ENCODE measurements at places on chromosomes 2 and 18. TPM values are rescaled to one million over a fixed set of nuclear protein-coding genes. Genes with fewer than 3 reads are reported as not detected.

Gene ASB18
- polyA plus RNA-seq = 6.3 TPM

Gene NEU2
- polyA plus RNA-seq = not detected

- no peak for DNase-seq
Measured at GRCh38 chr2:152367547-152368390, 32.8 kb downstream of the FMNL2 start.

- DNase-seq = no peak
Measured at GRCh38 chr2:71887196-71887595, 260.5 kb downstream of the CYP26B1 start.

DNA sequence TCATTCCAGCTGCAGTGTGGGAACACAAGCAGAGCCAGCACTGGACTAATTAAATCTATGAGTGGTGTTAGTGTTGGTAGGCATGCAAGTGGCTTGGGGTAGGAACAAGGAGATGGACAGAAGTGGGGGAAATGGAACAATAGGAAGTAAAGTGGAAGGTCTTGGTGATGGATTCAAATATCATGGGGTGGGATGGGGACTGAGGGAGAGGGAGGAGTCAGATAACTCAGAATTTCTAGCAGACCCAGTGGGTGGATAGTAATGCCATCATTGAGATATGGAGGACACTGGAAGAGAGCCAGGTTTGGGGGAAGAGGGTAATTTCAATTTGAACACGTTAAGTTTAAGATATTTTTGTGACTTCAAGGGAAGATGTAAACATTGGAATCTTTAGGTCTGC is 2.9 kb upstream of the LNPK start:
- no peak for DNase-seq

- DNase-seq = no peak
Measured at GRCh38 chr2:134679745-134680144, 39.1 kb downstream of the TMEM163 start.

Gene MGAT5
- 19.2 TPM for polyA plus RNA-seq

DNA sequence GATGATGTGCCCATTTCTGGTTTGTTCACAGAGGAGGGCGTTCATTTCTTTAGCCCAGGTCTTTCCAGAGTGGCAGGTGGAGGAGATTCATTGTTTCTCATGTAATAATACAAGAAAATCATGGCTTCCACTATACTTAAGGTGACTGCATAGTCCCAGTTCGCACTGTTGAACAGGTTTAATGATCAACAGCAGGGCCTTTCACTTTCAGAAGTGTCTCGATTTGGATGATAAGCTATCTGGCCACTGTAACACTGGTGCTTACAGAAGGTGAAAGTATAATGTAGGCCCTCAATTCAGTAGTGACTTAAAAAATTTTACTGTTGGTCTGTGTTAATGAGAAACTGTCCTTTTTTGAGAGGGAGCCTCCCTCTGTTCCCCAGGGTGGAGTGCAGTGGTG is 1.4 kb downstream of the RMC1 start:
- DNase-seq = no peak

Gene RAB6C
- polyA plus RNA-seq = 0.32 TPM

DNA sequence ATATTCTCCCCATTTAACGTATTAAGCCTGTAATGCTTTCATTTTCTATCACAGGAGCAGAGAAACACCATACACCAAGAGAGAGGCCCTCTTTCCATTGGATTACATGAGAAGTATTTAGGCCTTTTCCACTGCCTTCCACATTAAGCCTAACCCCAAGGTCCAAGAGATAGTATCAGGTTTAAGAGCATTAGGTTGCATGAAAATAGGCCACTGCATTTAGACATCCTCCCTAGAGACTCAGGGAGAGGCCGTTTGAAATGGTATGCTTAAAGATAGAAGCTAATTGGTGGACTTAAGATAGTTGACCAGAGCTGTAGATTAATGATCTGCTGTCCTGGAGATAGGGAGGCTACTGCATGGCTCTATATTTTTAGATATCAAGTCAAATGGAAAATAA is 128.5 kb upstream of the PTPRM start:
- no peak for DNase-seq

DNA sequence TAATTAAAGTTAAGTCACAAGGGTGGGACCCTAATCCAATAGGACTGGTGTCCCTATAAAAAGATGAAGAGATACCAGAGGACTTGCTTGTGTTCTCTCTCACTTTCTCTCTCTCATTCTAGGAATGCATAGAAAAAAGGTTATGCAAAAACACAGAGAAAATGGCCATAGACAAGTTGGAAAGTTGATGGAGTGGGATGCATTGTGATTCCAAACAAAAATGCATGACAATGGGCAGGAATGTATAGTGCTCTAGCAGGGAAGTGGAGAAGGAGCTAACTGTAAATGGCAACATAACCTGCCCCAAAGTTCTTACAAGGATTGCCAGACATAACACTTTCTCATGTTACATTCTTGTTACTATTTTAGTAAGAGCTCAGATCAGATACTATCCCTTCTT is 301.6 kb upstream of the LRATD1 start:
- no peak for DNase-seq

Gene RIT2
- polyA plus RNA-seq = not detected

GRCh38 chr18:36850527-36851201 is 21.7 kb downstream of the KIAA1328 start:
- no peak for DNase-seq

Gene ABCG5
- not detected for polyA plus RNA-seq

DNA sequence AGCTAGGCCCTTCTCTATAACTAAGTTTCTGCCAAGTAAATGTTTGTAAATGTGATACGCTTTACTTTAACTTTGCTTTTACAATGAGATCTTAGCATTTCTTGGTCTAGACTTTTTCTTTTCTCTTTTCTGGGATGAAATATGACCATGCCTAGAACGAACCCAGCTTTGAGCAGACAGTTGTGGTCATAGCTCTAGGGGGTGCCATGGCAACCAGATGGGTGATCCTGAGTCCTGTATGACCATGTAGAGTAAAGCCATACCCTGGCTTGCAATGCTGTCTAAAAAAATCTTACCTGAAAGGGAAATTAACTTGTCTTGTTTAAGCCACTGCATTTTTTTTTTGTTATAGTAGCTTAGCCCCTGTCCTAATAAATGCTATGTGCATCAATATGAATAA is 956.3 kb downstream of the SLC4A3 start:
- no peak for DNase-seq

Gene NLRC4
- polyA plus RNA-seq = 1.2 TPM

DNA sequence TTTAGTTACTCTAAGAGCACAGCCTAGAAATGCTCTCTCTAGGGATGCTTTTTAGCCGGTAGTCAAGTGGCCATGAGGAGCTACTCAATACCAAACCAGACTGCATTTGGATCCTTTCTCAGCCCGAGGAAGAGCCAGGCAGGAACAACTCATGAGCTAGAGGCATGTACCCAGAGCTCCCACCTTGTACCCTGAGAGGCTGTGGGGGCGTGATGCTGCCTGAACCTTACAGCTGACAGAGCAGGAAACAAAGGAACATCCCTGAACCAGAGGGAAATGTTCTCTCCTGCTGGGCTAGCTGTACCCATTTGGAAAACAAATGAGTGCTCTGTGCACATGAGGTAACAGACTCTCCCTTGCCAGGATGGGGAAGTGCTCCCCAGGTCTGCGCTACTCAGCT is 131.6 kb downstream of the OSR1 start:
- DNase-seq = no peak

Gene OTOF
- polyA plus RNA-seq = 11.3 TPM

DNA sequence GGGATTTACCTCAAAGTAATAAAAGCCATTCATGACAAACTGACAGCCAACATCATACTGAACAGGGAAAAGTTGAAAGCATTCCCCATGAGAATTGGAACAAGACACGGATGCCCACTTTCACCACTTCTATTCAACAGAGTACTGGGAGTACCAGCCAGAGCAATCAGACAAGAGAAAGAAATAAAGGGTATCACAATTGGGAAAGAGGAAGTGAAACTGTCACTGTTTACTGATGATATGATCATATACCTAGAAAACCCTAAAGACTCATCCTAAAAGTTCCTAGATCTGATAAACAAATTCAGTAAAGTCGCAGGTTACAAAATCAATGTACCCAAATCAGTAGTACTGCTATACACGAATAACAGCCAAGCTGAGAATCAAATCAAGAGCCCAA is 17.2 kb upstream of the ASB18 start:
- DNase-seq = no peak

- peak; percentile 51 for DNase-seq
Measured at GRCh38 chr18:59769129-59769865, 72.1 kb upstream of the CCBE1 start.

GRCh38 chr18:59238385-59238784 is 18.4 kb downstream of the GRP start:
- no peak for DNase-seq

DNA sequence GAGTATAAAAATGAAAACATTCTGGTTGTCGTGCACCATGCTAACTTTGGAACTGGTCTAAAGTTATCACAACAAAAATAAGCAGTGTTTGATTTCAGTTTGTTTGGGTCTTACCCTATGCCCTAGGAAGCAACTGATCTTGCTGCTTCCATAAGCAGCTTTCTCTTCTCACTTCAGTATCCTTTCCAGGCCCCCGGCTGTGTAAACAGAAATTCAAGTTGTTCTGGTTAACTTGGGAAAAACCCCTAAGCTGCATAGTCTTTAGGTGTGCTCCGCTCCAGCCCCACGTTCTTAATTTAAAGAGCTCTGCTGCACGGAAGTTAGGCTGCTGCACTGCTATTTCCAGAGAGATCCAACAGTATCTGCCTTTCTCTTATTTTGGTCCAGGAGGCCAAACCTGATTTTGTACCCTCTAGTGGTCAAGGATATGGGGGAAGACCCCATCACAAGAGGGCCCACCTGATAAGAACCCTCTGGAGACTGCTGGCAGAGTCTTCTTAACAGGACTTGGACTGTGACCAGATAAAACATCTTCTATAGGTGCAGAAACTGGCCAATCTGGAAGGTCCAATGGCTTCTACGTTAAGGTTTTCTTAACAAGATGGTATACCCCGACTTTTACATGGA is 69.1 kb downstream of the FEZ2 start:
- no peak for DNase-seq

DNA sequence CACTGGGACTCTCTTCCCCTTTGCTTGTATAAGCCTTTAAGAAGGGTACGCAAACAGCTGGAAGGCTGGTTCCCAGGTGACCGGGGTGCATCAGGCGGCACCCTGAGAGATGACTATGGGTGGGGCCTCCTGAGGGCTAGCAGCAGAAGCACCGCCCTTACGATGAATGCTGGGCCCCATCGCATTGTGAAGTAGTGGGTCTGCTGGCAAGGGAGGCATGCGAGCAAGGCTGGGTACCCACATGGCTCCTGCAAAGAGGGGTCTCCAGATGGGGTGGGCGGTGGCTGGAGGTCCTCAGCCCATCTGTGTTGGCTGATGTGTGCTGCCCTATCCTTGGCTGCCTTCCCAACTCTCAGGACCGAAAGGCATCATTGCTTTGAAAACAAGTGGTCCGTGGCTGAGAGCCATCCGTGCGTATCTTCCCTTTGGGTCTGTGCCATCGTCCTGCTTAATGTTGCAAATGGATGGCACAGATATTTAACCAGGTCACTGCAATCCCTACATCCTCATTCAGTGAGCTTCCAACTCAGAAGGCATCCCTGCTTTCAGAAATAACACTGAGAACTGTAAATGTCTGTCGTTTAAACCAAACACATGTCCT is 83.5 kb upstream of the GPC1 start:
- DNase-seq = no peak

- no peak for DNase-seq
Measured at GRCh38 chr2:137992039-137992646, 27.9 kb downstream of the HNMT start.

GRCh38 chr2:240760121-240760520 is 59.9 kb downstream of the KIF1A start:
- no peak for DNase-seq

- no peak for DNase-seq
Measured at GRCh38 chr2:188414869-188415753, 123.4 kb downstream of the GULP1 start.

DNA sequence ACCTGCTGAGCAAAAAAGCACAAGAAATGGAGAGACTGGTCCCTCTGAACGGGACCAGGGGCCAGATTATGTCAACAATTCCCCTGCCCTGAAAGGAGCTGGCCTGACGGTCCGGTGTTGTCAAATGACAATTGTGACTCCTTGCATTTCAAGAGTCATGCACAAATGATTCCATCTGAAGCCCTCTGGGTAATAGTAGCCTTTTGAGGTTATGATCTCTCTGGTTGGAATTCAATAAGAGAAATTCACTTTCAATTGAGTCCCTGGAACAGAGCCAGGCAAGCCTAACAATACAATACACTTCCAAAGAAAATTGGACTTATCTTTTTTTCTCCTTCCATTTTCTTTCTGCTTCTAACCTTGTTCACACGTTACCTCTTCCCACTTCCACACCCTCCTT is 116.9 kb downstream of the C1D start:
- DNase-seq = no peak

- DNase-seq = no peak
Measured at GRCh38 chr2:239288951-239289511, 111.8 kb downstream of the HDAC4 start.

Gene PROM2
- 0.35 TPM for polyA plus RNA-seq

Gene SIX2
- polyA plus RNA-seq = 7.3 TPM

DNA sequence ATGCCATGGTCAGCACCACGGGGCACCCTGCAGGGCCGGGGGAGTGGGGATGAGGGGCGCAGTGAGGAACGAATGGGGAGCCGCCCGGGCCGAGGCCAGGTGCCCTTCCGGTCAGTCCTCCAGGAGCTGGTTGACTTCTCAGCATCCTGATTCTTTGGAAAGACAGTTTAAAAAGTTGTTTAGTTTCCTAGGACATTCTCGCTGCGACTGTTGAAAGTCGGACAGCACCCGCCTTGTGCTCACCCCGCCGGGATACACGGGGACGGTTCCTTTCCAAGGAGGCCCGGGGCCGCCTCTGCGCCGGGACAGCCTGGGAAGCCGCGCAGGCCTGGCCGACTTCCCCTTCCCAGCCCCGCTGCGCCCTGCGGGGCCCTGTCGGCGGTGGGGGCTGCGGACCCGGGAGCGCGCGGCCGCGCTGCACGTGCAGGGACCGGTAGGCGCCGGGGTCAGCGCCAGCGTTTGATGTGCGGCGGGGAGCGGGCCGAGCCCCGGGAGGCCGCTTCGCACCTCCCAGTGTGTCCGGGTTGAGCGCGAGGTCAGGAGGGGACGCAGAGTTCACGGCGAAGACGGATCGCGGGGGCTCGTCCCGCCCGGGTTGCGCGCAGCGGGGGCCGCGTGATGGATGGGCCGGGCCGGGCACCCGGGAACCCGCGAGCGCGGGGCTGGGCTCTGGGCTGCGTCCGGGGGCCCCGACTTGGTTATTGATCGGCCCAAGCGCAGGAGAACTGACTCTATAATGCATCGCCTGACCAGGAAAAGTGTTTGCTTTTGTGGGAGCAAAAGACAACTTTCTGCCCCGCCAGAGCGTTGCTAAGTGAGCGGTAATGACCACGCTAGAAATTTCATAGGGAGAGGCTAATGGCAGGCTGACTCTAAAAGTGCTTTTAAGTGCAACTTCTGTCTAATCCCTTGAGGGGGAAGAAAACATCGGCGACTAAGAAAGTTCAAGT is 28.0 kb upstream of the SMIM21 start:
- peak; percentile 85 for DNase-seq

GRCh38 chr2:128379021-128380015 is 60.6 kb upstream of the HS6ST1 start:
- peak; percentile 76 for DNase-seq

Gene G6PC2
- polyA plus RNA-seq = not detected

Gene GPR45
- polyA plus RNA-seq = not detected

- peak; percentile 30 for DNase-seq
Measured at GRCh38 chr2:232235716-232236115, 142.8 kb upstream of the ALPP start.
